ENCODE measurements at places on chromosomes 6 and 20.

GRCh38 chr6:37756135-37756534 is 58.5 kb upstream of the MDGA1 start:
- DNase-seq: no peak

GRCh38 chr6:96656567-96656966 is 93.6 kb downstream of the FHL5 start:
- no peak for DNase-seq

DNA sequence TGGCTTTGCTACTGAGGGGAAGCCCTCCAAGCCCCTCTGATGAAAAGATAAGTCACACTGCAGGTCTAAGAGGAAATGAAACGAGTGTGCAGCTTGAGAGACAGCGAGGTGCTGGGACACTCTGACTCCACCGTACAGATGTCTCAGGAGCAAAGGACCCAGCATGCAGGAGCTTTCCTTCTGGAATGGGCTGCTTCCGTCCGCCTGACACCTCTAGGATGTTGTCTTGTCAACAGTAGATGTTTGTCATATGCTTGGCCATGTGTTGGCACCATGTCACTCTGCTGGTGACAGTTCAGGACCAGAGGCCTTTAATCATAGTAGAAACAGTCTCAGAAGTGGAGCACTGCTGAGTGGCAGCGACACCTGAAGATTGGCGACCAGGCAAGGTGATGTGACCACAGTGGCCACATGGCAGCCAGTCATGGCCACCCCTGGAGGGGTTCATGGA is 46.7 kb downstream of the SLC24A3 start:
- no peak for DNase-seq

- DNase-seq: no peak
Observed at GRCh38 chr6:3965071-3965718, 113.7 kb downstream of the FAM217A start.

- no peak for DNase-seq
Observed at GRCh38 chr6:56725254-56725653, 82.6 kb upstream of the DST start.

- DNase-seq: no peak
Observed at GRCh38 chr6:167766986-167767714, 59.6 kb upstream of the AFDN start.
